ENCODE measurements at places on chromosomes 16 and 17. TPM values are rescaled to one million over a fixed set of nuclear protein-coding genes. Genes with fewer than 3 reads are reported as not detected.

- no peak for DNase-seq
Observed at GRCh38 chr17:56863974-56864373, 30.0 kb downstream of the DGKE start.

DNA sequence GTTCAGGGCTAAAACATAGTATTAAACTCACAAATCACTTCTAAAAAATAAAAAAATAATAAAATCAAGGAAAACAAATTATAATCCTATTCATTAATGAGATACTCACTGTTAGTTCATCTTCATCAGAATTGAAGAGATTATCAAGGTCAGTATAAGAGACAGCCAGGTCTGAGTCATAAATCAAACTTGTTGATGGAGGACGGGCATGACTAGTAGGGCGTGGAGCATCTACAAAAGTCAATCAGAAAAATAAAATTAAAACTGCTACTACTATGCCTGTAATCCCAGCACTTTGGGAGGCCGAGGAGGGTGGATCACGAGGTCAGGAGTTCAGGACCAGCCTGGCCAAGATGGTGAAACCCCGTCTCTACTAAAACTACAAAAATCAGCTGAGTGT, 59.1 kb upstream of the INTS2 start:
- no peak for DNase-seq

- DNase-seq, result peak; percentile 69
Observed at GRCh38 chr17:31533546-31534155, 142.2 kb downstream of the RAB11FIP4 start.

DNA sequence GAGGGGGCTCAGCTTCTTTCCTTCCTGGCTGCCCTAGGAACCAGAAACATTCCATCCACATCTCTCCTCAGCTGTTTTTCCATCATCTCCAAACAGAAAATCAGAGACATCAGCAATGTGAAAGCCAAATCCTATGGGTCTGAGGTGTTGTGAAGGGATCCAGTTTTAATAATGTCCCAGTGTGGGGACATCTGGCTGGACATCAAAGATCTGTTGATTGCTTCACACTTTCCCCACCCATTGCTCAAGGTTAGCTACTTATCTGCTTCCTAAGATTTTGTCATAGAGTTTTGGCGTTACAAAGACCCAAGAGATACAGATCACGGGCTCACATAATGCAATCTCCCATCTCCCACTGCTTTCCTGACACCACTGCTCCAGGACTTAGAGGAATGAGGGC, 47.8 kb upstream of the AXIN2 start:
- DNase-seq, result no peak

The CDH13 gene
- 141 TPM for total RNA-seq

- no peak for DNase-seq
Observed at GRCh38 chr17:77815127-77815905, 143.2 kb upstream of the TNRC6C start.

The C17orf78 gene
- total RNA-seq, result not detected

DNA sequence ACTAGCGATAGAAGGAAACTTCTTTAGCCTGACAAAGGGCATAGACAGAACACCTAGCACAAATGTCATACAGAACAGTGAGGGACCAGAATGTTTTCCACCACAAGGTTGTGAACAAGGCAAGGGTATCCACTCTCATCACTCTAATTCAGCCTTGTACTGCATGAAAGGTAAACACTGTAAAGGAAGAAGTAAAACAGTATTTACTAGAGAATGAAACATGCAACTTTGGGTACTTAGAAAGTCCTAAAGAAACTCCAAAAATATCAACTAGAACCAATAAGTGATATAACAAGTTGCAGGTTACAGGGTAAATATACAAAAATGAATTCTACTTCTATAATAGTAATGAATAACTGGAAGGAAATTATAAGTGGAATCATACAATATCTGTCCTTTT, 32.2 kb downstream of the BRIP1 start:
- no peak for DNase-seq

GRCh38 chr16:65476448-65476955, 354.6 kb upstream of the CDH11 start:
- no peak for DNase-seq

DNA sequence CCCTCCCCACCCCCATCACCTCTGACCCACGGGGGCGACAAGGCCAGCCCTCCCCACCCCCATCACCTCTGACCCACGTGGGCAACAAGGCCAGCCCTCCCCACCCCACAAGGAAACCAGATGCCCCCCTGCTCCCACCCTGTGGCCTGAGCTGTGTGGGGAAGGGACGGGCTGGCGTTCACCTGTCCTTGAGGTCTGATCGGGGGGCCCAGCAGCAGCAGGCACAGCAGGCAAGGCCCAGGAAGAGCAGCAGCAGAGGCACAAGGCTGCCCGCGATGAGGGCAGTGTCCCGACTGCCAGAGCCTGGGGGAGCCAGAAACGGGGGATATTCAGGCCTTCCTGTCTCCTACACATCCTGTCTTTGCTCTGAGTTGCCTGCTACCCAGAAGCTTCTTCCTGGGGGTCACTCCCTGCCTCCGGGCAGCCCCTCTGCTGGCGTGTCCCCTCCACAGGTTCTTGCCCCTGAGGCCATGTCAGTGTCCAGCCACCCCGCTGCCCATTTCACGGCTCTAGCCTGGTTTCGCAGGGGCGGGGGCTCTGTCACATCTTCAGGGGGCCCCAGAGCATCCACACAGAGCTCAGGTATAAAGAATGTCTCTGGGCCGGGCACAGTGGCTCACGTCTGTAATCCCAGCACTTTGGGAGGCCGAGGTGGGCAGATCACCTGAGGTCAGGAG, 6.8 kb downstream of the SCARF1 start:
- DNase-seq, result no peak

GRCh38 chr17:50842506-50843149, 7.2 kb downstream of the WFIKKN2 start:
- no peak for DNase-seq

GRCh38 chr16:4002121-4002520, 114.1 kb downstream of the ADCY9 start:
- DNase-seq, result no peak

DNA sequence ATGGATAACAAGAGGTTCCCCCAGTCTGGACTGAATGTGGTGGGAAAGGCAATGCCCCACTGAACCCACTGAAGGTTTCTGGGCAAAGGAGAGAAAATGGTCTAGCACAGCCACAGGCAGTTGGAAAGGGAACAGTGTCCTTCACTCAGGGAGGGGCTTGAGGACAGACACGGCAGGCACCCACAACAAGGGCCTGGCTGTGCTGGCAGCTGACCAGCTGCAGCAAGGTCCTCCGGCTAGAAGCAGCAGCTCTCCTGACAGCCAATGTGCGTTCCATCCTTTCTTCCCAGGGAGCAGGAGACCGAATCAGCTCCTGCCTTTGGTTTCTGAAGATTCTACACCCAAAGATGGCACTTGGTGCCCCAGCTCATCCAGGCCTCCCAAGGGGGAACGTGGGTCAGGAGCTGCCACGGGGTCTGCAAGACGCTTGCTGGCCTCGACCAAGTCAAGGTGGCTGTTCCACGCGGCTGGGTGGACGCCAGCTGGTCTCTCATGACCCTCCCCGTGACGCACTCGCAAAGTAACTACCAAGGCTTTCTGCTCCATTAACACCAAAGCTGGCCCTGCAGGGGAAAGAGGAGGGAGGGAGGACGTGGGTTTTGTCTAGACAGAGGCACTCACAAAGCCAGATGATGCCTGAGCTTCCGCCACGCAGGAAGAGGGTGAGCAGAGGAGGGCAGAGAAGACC, 11.1 kb downstream of the ABR start:
- no peak for DNase-seq

- DNase-seq, result no peak
Observed at GRCh38 chr16:66304961-66305360, 61.5 kb upstream of the CDH5 start.
